ENCODE measurements at places on chromosomes 11 and 22.

- peak; percentile 30 for DNase-seq
Measured at GRCh38 chr22:30921108-30921507, 47.5 kb downstream of the MORC2 start.

GRCh38 chr11:115134926-115135325 is 369.3 kb downstream of the CADM1 start:
- DNase-seq, result no peak

DNA sequence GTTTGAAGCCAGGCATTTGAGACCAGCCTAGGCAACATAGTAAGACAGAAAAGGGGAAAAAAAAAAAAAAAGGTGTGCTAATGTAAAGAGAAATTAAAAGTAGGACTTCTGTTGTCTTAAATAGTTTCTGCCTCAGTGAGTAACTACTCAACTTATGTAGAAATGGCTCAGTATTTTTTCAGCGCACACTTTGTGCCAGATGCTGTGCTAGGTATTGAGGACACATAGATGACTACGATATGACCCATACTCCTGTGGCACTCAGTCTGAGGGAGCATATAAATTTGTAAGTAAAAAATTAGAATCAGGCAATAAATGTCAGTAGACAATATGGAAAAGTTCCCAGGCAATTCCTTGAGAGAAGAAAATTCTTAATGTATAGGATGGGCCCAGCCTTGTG is 93.9 kb downstream of the YAP1 start:
- no peak for DNase-seq

DNA sequence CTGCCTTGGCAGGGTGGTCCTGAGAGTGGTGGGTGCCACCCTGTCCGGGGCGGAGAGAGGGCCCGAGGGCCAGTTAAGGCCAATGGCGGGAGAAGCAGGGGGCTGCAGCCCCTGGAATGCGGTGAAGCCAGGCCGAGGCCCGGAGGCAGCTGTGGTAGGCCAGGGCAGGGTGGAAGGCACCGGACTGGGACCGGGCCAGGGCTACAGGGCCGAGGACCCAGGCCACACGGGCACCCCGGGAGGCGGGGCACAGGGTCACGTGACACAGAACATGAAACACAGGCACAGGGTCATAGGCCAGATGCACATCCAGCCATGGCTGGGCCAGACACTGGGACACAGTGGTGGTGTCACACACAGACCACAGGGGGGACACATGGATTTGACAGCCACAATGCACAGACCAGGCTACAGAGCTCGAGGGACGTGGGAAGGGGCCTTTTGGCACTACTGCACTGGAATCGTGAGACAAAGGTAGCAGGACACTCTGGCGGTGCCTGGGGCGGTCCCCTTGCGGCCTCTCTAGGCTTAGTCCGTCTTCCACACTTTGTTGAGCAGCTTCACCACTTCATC is 2.8 kb downstream of the SLC25A1 start:
- DNase-seq, result no peak

DNA sequence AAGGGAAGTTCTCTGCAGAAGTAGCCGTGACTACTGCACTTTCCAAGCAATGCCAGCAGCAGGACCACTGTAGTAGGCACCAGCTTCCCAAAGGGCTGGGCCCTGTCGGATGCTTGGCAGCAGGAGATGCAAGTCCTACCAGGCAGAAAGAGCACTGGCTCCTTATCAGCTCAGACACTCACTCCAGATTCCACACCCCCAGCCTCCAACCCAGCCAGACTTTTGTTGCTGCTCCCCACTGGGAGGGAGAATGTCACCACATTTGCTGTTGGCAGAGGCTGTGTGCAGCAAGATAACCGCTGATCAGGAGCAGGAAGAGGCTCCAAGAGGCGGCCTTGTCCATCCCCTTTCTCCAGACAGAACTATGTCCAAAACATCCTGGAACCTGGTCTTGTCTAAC is 118.7 kb downstream of the C11orf58 start:
- peak; percentile 99 for DNase-seq

DNA sequence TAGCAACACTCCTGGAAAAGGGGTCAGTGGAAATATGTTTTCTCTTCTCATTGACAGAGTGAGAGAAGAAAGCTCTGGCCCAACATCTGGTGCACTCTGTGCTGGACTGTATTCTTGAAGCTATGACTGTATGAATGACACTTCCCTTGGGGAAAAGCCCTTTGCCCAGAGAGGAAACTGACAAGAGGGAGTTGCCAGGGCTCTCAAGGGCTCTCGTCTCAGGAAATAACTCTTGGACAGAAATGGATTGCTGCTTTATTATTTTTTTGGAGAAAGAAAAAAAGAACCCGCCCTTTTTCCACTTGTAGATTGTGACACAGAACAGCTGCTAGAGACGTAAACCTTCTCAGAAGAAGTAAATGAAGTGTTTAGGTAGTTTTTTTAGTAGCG is 11.4 kb downstream of the ETS1 start:
- DNase-seq, result no peak

- no peak for DNase-seq
Measured at GRCh38 chr11:71164186-71164585, 88.2 kb downstream of the SHANK2 start.

DNA sequence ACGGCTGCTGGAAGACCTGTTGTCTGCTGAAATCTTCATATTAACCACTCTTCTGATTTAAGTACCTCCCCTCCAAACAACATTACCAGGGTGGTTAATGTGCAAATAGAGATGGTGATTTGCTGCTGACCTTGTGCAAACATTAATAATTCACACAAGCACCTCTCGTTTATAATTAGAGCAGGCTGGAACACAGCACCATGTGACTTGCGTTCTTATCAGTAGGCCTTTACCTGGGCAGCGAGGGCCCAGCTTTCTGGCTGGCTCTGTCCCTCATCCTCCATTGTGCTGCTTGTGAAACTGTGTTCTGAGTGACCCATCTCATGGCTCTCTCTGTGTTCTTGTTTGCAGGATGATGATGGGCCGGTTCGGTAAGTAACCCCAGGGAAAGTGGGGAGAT is 41.0 kb upstream of the PARVG start:
- DNase-seq, result no peak

- no peak for DNase-seq
Measured at GRCh38 chr11:20097319-20098221, 62.7 kb downstream of the DBX1 start.

Data from hematopoietic multipotent progenitor cell treated with erythropoietin and hydrocortisone succinate and interleukin-3 and kit ligand, for 8 days (in vitro differentiated cells).